ENCODE measurements at places on chromosomes 3 and 15. TPM values are rescaled to one million over a fixed set of nuclear protein-coding genes. Genes with fewer than 3 reads are reported as not detected.

Gene ACKR4
- not detected for total RNA-seq

Gene A4GNT
- total RNA-seq = not detected

Gene ISL2
- total RNA-seq = 8.1 TPM

Gene MKRN2OS
- not detected for total RNA-seq

Gene ST8SIA2
- total RNA-seq = not detected

Gene EFHB
- 1.8 TPM for total RNA-seq

GRCh38 chr15:63668601-63669000, 71.4 kb downstream of the FBXL22 start:
- DNase-seq = no peak

- no peak for DNase-seq
Measured at GRCh38 chr3:52213901-52214300, 11.5 kb downstream of the TLR9 start.

DNA sequence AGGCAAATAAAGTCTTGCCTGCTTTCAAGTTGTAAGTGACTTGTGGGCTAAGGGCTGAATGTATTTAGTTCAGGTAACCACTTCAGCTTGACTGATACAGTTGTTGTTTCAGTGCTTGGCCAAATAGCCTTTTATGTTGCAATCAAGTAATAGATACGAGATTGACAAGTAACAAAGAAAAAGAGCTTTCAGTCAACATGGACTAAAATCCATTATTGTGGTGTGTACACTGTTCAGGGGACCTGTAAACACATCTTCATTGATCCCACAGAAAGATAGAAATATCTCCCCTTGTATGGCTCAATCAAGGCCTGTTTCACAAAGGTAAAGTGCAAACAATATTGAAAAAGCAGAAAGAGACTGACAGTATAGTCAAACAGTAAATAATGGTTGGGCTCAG, 224.8 kb upstream of the TMCO5A start:
- DNase-seq = no peak

DNA sequence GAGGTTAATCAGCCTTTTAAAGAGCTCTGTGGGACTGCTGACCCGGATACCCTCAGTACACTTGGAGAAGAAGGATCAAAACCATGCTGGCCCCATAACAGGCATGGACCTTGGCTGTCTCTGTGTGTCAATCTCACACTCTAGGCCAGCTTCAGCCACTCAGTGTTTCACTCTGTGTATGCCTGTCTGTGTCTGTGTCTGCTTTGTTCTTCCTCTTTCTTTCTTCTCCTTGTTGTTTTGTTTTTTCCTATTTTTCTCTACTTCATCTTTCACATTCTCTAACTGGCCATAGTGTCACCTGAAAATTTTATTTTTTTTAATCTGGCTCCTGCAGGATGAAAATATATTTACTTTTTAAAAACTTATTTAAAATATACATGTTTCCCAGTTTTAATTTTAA, 51.1 kb downstream of the SERP1 start:
- DNase-seq = no peak

DNA sequence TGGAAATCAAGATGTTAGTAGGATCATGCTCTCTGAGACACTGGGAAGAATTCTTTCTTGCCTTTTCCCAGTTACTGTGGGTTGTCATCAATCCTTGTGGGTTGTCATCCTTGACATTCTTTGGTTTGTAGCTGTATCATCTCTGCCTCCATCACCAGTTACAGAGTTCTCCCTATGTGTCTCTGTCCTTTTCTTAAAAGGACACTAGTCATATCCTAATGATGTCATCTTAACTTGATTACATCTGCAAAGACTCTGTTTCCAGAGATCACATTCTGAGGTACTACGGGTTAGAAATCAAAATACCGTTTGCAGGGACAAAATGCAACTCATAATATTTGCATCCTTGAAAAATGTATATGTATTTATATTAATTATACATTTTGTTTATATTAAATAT, 500.4 kb downstream of the ZBBX start:
- no peak for DNase-seq

DNA sequence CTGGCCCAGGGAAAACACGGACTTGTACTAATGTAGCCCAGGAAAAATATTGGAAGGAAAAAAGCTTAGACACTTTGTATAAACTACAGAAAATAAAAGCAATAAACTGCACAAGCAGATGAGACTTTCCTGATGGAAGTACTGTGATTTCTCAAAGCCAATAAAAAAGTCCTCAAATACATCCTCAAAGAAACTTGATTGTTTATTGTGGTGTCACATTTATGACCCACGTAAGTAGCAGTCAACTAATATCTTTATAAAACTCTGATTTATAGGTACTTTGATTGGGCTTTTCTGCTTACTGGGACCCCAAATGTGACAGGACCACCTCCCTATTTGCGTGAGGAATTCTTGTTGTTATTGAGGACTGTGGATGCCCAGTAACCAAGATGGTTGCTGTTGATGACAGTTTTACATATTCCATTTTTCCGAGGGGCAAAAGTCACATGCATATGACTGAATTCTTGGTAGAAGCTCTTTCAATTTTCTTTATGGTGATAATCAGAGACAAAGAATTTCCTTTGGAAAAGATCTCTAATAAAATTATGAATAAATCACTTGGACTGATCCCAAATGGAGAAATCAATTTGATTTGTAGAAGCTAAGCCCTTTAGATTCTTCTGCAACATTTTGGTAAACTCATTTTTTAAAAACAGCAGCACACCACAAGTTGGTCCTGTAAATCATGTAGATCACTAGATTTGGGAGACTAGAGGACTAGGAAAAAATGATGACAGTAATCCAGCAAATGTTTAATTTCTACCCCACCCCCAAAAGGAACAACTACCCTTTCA, 159.0 kb upstream of the TSC22D2 start:
- no peak for DNase-seq

DNA sequence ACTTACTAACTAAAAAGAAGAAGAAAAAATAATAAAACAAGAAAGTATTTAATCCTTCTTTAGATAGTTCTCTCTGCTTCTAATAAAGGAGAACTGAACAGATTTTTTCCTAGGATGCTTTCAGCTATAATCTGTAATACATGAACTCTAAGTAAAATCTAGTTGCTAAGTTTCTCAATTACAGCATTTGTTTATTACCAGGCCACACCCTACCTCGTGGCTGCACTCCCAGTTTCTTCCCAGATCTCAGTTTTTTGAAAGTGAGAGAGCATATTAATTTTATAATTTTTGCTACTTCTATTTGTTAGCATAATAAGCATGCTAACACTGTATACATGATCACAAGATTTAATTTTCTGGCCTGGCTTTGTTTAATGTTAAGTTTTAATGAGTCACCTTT, 258.3 kb downstream of the IL5RA start:
- DNase-seq = no peak

DNA sequence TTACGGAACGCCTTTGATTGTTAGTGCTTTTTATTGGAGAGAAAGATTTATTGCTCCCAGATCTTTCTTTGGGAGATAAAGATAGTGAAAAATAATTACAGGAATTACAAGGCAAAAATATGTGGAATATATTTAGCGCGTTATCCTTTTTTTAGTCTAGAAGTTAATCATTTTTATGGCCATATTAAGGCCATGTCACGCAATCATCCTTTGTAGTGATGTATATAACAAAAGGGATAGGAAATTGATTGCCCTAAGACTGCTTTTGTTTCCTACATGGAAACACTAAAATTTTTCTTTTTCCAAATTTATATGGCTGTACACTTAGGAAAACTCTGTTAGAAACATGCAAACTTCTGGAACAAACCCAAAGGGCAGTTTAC, 1.5 kb downstream of the TRPC1 start:
- no peak for DNase-seq
